ENCODE measurements at places on chromosomes 7 and 10.

DNA sequence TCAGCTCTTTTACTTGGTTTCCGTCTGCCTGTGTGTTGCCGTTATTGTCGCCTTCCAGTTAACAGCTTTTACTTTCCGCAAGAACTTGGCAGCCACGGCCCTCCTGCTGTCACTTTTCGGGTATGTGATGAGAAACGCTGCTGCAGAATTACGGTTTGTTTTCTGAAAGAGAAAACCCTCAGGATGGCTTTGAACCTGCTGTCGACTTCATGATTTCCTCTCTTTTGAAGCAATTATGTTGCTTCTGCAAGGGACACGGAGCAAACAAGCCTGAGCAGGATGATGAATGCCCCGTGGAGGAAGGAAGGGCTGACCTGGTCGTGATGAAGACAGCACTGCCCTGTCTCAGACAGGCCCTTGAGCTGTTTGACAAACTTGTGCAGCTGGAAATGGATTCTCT, 339.8 kb downstream of the ABCA13 start:
- no peak for DNase-seq

GRCh38 chr7:4033996-4034395, 648.1 kb upstream of the FOXK1 start:
- no peak for DNase-seq

DNA sequence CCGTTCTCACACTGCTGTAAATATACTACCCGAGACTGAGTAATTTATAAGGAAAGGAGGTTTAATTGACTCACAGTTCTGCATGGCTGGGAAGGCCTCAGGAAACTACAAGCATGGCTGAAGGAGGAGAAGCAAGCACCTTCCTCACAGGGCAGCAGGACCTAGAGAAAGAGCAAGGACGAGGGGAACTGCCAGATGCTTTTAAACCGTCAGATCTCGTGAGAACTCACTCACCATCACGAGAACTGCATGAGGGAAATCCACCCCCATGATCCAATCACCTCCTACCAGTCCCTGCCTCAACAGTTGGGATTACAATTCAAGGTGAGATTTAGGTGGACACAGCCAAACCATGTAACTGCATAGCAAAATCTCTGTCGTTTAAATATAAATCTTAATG, at the start of gene EBLN1:
Gene EBLN1 (minus strand): TSS at position 174 of the 400 bp plus-strand sequence. CDS start 8,032 bp downstream, outside the sequence.
- no peak for DNase-seq

DNA sequence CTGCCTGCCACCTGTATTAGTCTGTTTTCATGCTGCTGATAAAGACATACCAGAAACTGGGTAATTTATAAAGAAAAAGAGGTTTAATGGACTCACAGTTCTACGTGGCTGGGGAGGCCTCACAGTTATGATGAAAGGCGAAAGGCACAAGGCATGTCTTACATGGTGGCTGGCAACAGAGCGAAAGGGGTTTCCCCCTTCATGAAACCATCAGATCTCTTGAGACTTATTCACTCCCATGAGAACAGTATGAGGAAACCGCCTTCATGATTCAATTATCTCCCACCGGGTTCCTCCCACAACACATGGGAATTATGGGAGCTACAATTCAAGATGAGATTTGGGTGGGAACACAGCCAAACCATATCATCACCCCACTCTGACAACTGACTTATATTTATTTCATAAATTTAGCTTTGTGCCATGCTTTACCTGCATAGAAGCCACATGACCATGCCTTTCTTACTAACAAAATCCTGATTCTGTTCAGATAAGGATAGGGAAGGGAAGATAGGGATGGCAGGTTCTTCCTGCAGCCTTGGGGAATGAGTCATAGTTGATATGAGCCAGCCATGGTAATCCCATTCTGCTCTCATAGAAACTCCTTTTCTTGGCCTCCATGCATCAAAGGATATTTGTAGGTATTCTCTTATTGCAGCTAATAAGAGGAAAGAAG, 191.3 kb upstream of the AGK start:
- DNase-seq: no peak

GRCh38 chr10:97551271-97551670, 21.3 kb upstream of the ANKRD2 start:
- DNase-seq: no peak

DNA sequence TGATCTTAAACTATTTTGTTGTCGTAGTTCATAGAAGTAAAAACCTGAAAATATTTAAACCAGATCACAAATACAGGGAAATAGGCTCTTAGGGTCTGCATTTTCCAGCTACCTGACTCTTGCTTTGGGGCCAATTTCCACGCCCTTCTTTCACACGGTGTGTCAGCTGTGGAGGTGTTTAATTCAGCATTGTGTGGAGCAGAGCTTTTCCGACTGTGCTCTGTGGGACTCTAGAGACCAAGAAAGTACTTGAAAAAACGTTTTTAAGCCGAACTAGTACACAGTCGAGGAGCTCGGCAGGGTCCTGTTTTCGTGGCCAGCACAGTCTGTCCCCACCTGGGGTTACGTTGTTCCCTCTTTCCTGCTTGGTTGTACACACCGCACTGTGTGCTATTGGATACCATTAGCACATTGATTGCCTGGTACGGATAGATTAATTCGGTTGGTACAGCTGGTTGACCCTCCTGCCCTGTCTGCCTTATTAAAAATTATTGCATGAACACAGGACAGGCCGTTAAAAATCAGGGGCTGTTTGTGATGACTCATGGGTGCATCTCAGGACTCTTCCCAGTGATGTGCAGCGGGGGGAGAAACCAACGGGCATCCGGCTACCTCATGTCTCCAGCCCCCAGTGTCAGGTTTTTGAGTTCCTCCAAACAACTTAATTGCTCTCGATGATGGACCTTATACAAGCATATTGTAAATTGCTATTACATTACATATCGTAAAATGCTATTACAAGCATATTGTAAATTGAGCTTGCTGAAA, 80.7 kb upstream of the BTBD16 start:
- DNase-seq: no peak
